Stimulated activated CD4-positive, alpha-beta T cell treated with anti-CD3 and anti-CD28 coated beads, Interleukin-4, amount 100 ng/mL, for 1 hour (primary cell): ENCODE measurements at places on chromosomes 1 and 21.

DNA sequence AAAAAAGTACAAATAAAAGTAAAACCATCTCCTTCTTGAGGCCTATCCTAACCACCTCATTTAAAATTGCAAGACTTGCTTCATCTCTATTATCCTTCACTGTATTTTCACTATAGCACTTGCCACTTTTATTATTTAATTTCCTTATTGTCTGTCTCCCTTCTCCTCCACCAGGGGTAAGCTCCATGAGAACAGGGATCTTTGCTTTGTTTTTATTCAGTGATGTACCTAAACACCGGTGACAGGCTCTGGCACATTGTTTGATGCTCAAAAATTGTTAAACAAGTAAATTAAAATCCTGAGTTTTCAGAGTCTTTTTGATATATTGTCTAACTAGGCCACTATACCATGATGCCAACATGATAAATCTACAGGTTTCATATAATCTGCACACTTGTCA lies 17.2 kb upstream of the SPEN start:
- no peak for DNase-seq

- no peak for DNase-seq
These were observed 1211.0 kb upstream of the ADGRL4 start for GRCh38 chr1:80217377-80217986.

GRCh38 chr1:89990976-89991831 lies 3.7 kb upstream of the ZNF326 start:
- DNase-seq: no peak

- DNase-seq: no peak
These were observed 95.1 kb upstream of the F3 start for GRCh38 chr1:94636624-94637023.

DNA sequence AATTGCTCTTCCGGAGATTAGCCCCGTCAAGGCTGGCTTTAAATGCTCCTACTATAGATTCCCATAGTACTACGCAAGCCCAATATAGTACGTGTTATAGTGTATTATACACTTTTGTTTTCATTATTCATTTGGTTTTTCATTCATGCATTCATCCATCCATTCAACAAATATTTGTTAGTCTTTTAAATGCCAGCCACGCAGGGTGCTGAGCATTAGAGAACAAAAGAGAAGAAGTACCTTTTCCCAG lies 513 bp upstream of the RAB3GAP2 start:
- DNase-seq: no peak
